ENCODE measurements at places on chromosomes 1 and 21.
A peak's percentile ranks its signal among the peaks of the same experiment; 100 is the strongest.

DNA sequence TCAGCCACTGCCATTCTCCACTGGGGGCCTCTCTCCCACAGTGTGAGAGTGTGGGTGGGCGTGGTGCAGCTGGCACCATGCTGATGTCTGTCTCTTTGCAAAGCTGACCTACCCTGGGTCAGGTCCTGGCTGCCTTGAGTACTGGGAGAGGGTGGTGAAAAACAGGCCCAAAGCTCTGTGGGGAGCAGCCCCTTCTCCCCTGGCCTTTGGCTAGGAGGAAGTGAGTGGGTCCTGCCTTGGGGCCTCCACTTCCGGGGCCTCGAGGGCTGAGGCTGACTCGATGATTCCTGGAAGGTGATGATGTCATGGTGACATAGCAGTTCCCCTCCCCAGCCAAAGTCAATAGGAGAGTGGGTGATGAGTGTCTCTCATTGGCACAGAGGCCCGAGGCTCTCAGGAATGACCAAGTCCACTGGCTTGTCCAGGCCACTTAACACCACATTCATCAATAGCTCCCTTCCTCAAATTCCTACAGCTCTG is 53.0 kb downstream of the IER5 start:
- DNase-seq, result peak; percentile 89

DNA sequence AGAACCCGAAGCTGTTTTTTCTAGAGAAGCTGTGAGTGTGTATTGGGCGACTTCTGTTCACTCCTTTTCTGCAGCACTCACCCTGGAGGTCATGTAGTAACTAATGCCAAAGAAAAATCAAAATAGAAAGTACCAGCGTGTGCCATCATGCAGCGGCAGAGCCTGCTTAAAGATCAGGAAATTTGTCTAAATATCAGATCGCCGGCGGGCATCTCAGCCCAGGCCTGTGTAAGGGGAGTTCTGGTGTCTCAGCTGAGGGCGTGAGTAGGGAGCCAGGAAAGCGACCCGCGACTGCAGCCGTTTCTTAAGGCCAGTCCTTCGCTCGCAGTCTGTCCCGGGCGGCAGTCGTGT is 768 bp downstream of the EDARADD start:
- peak; percentile 37 for DNase-seq

DNA sequence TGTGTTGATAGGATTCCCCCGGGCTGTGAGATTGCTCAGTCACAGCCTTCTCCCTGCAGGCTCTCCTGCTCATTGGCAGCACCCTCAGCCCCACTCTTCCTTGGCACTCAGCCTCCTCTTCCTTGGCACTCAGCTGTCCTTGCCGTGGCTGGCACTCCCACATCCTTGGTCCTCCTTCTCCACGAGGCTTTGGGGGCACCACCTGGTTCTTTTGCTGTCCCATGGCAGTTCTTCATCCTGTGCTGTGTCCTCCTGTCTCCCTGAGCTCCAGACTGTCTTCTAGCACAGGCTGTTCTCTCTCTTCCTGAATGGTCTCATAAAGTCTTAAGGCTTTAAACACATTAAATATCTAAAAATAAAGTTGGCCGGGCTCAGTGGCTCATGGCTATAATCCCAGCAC is 27.0 kb downstream of the PKNOX1 start:
- DNase-seq, result no peak

DNA sequence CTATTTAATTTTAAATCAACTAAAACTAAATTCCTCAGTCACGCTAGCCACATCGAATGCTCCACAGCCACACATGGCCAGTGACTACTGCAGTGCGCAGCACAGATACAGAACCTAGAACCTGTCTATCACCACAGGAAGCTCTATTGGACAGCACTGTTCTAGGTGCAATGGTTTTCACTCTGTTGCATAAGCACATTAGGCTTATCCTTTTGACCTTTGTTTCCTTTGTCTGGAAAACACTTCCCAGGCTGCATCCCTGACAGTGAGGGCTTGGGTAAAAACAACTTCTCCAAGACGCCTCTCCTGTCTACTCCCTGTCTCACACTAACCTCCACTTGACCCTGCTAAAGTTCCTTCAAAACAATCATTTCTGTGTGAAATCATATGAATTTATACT is 33.6 kb upstream of the RAP1GAP start:
- no peak for DNase-seq

DNA sequence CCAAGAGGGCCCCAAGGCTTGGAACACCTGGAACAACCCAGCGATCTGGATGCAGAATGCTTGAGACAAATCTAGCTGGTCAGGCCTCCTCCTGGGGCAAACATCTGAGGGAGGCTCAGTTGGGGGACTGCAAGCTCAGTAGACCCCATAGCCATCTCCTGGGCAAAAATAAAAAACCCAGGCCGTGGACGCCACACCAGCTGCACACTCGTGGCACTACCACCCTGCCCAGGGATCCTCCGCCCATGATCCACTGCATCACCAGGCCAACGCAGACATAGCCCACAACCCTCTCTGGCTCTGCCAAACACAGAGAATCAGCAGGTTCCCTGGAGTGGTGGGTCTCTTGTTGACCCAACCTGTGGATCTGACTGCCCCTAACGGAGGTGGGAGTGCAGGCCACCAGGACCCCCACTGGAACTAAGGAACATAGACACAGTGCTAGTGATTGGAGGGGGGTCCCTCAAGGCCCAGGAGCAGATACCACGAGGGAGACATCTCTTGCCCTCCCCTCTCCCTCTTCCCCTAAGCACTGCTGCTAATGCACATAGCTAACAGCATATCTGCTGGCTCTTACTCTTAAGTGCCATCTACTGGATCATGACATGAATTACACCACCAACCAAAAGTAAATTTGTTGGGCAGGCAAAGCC is 147.2 kb downstream of the CHD1L start:
- peak; percentile 43 for DNase-seq

- no peak for DNase-seq
Observed at GRCh38 chr1:221756830-221757551, 15.1 kb upstream of the DUSP10 start.

GRCh38 chr1:60880202-60880601 is 202.2 kb upstream of the NFIA start:
- DNase-seq, result no peak

All from M059J (cell line).